Amniotic epithelial cell (primary cell): ENCODE measurements at places on chromosomes 1 and 21.
A peak's percentile ranks its signal among the peaks of the same experiment; 100 is the strongest.

- DNase-seq = peak; percentile 100
Observed at GRCh38 chr1:145891587-145892485, 6.2 kb upstream of the ANKRD35 start.

DNA sequence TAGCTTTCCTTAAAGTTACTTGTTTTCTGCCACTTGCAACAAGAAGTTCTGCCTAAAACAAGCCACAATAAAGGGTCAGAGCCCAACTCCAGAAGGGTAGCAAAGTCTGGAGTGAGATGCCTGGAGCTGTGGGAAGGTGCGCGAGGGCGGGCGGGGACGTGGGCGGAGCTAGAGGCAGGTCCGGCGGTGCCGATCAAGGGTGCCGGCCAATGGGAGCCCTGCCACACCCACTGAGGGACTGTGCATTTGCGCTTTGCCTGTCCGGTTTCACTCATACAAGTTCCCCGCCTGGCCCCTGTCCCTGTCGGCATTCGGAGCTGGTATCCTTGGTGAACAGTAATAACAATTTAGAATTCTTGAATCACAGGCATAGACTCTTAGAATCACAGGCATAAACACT is 732.4 kb downstream of the MATN1 start:
- no peak for DNase-seq

DNA sequence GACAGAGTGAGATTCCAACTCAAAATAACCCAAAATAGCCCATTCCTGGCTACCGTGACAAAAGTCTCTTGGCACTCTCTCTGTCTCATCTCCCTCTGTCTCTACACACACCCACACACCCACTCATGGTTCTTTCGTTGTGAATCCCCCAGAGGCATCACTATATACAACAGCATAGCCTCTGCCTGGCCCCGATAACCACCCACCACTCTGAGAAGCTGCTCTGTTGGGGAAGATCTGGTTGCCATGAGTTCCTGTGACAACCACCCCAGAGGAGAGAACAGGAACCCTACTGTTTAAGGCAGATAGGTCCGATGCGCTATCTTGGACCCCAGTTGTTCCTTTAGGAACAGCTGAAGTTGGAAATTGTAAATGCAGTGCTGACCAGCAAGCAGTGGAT is 70.4 kb upstream of the LYST start:
- DNase-seq = no peak

GRCh38 chr1:180031664-180032063 is 77.1 kb downstream of the CEP350 start:
- no peak for DNase-seq

DNA sequence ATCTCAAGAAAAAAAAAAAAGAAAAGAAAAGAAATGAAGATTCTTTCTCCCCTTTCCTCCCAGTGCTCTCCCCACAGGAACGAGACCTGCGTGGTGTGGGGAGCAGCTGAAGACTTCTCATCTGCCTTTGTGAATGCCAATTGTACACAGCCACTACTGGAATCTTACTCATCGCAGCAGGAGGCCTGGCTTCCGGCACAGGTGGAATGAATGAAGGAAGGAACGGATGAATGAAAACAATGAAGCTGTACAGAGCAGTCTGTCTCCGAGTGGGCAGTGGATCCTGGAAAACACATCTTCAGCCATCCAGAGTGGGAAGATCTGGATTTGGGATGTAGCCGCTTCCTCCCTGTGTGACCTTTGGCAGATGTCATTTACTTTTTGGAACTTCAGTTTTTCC is 64.9 kb downstream of the RUNX3 start:
- no peak for DNase-seq

- DNase-seq = no peak
Observed at GRCh38 chr1:119662034-119662437, 14.0 kb upstream of the ZNF697 start.

DNA sequence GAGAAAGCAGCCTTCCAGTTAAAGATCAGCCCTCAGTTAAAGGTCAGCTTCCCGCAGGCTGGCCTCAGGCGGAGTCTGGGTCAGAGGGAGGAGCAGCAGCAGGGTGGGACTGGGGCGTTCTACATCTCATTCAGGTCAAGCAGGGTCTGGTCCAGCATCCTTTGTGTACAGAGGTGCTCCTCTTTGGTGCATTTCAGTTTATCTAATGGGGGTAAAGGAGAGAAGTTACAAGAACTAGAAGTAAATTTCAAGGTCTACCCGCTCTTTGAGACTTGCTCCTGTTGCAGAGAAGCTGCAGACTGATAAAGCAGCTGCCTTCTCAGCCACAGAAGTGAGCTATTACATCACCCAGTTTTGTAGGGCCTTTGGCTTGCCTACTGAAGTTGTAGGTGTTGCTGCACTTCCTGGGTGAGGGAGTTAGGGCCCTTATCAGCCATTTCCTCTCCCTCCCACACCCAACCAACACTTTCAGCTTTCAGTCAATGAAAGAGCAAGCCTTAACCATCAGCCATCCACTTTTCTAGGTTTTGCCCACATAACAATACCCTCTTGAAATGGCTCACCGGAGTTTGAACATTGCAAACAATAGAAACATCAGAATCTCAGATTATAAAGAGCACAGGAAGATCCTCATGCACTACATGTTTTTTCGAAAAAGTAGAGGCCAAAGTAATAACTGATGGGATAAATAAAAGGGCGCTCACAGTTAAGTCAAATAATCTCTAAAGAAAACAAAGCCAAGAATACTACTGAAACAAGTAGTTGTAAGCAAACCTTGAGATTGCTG is 2.8 kb upstream of the NUP210L start:
- peak; percentile 93 for DNase-seq

DNA sequence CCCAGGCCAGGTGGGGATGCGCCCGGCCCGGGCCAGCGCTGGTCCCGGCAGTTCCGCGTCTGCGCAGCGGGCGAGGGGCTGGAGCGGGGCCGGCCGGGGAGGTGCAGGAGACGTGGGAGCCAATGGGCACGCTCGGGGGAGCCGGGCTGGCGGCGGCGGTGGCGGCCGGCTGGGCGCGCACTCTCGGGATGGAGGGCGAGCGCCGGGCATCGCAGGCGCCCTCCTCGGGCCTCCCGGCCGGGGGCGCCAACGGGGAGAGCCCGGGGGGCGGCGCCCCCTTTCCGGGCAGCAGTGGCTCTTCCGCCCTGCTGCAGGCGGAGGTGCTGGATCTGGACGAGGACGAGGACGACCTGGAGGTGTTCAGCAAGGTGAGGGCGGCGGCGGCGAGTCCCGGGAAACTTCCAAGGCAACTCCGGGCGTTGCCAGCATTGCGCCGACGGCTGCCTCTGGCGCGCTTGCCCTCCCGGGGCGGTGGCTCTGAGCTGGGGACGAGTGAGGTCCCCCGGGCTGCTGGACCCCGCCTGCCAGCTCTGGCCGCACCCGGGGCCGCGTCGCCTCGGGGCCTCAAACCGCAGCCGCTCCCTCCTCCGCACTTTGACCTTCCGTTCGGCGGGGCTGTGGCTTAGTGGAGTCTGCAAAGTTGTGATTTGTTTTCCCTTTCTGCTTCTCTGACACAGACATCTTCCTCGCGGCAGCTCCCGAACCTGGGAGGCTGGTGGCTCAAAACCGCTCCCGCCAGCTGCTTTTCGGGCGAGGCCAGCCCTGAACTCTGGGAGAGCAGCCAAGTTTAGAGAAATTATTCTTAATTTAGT is at the start of gene SNX7:
TSS of gene SNX7 (plus strand) at position 178 of the 812 bp plus-strand sequence. CDS start at position 189, 11 bp downstream.
- DNase-seq = peak; percentile 66

DNA sequence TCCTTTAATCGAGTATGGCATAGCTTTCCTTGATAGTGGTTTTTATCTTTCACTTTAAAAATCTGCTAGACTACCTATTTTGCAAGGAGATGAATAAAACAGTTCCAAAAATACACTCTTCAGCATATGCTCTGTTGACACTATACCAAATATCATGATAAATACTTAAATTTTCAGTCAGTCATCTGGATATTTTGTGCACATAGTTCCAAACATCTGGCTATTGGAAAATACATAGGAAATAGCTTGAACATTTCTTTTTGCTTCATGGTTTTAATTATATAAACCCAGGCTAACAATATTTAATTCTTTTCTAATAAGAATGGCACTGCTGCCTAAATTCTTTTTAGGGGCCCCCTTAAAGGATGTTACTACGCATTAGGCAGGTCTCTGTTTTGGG is 342.1 kb downstream of the NEGR1 start:
- DNase-seq = no peak

GRCh38 chr1:7227654-7228053 is 442.4 kb downstream of the CAMTA1 start:
- no peak for DNase-seq

GRCh38 chr1:211474451-211474850 is 17.5 kb downstream of the RD3 start:
- no peak for DNase-seq

DNA sequence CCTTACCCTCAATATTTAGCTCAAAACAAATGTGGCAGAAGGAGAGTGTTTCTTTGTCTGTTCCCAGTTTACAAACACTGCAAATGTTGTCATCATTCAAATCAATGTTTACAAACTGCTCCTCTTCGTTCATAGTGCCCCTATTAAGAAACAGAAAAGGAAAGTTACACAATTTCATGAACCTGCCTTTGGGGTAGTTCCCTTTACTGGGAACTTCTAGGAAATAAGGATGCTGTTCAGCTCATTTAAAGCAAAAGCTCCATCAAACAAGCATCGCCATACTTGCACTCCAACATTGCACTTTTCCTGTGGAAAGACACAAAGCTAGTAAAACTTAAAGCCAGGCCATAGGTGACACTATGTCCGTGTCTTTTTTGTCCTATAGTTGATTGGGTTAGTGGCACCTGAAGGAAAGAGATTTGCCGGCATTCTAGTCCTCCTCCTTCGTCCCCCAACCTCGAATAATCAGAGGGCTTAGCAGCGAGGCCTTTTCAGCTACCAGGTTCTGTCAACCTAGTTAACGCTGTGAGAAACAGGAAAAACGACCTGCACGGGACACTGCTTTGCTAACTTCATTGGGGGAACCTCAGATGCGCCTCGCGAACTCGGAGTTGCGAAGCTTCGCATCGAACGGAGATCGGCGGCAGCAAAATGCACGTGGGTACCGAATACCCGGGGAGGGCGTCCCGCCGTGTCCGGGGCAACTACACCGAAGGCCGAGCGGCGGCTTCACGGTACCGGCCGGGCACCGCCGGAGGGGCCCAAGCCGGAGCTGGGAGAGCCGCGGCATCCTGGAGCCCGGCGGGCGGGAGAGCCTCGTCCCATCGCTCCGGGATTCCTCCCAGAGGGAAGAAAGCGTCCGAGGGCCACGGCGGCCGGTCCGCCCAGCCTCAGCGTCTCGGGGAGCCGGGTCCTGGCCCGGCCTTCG is 706 bp downstream of the C21orf91 start:
- peak; percentile 52 for DNase-seq

DNA sequence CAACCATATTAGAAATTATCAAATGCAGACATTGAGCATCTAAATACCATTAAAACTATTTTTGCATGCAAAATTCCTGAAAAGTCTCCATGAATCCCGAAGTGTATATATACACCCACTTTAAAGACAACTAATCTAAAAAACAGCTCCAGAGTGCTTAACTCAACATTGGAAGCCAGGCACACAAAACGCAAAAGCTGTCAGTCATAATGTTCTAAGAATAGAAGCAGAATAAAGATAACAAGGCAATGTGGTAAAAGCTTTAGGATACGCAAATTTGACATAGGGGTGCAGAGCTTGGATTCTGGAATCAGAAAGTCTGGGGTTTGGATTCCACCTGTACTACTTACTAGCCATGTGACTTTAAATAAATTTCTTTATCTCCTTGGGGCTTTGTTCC is 62.5 kb downstream of the SMYD3 start:
- DNase-seq = no peak

DNA sequence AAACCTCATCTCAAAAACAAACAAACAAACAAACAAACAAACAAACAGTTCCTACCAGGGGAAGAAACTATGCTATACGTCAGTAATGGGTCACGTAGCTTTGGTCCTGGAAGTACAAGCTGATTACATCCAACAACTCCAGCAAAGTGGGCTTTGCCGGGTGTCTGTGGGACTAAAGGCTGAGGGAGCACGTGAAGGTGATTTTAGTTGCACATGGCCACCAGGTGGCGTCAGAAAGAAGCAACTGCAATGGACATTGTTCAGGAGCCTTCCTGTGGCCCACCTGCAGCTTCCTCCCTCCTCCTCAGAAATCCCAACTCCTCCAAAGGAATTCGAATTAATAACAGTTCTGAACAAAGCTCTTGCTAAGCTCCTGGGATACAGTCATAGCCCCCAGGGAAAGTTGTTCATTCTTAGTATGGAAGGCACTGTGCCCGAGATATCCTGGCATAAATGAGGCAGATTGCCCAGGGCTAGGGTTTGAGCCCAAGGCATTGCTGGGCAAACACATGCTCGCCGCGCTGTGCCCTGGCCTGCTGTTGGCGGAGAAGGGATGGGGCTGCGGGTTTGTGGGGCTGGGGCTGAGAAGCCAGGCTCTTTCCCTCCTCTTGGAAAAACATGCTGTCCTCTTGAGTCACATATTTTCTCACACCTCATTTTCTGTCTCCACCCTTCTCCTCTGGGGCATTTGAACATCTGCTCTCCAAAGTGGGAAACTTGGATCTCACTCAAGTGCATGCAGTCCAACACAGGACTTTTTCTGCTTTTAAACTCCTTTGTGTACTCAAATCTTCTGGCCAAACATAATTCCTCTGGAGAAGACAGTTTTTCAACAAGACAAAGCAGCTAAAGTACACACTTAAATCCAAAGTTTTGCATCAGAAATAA is 28.6 kb downstream of the AKNAD1 start:
- DNase-seq = peak; percentile 68

DNA sequence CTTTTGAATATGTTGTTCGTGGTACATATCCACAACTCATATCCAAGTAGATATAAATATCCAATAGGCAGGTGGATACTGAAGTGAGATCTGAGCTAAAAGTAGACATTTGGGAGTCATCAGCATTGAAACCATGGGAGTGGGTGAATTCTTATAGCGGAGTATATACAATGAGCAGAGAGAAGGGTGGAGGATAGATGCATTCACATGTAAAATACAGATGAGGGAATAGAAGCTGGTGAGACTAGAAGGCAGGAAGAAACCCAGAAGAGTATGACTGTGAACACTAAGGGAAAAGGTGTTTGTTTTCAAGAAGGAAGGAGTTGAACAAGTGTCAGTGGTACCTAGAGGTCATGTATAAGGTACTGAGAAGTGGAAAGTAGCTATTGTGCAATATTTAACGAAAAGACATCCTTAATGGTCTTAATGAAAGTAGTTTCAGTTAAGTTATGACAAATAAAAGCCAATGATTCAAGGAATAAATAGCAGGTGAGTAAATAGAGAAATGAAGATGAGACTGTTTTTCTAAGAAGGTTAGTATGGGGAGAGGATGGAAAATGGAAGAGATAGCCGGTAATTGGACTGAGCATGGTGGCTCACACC is 181.6 kb upstream of the CACYBP start:
- no peak for DNase-seq

- no peak for DNase-seq
Observed at GRCh38 chr1:58815686-58816071, 31.8 kb upstream of the JUN start.

GRCh38 chr1:223203034-223203408 is 60.0 kb upstream of the TLR5 start:
- DNase-seq = no peak

GRCh38 chr1:67801903-67802302 is 31.4 kb downstream of the GNG12 start:
- peak; percentile 80 for DNase-seq
